ENCODE measurements at places on chromosomes 16 and 17.

DNA sequence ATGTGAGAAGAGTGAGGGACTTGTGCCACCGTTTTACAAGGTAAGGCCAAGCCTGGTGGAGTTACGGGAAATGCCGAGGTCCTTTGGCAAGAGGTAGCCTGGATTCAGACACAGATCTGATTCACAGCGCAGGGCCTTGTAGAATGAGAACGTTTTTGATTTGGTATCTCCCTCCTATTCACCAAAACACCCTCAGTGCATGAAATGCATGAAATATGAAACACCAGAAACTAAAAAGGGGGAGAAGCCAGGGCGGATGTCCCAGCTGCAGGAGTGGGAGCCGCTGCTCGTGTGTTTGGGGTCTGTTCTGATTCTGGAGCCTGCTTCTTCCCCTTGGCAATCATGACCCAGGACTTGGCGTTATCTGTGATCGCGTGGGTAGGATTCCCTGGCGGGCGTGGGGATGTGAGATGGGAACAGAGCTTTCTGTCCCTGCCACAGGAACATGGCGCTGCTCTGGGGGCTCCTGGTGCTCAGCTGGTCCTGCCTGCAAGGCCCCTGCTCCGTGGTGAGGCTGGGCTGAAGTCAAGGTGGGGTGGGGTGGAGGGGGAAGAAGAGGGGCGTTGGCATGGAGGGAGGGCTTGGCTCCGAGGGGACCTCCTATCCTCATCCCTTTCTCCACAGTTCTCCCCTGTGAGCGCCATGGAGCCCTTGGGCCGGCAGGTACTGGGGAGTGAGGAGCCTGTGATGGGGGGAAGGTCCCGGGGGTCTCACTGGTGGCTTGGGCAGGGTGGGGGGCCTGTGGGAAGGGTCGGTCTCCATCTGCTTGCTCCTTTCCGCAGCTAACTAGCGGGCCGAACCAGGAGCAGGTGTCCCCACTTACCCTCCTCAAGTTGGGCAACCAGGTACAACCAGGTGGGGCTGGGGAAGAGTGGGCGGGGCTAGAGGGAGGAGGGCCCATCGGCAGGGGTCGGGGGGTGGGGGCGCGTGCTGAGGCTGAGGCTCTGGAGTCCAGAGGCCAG, 2.2 kb downstream of the SERPINF2 start:
- DNase-seq: no peak

DNA sequence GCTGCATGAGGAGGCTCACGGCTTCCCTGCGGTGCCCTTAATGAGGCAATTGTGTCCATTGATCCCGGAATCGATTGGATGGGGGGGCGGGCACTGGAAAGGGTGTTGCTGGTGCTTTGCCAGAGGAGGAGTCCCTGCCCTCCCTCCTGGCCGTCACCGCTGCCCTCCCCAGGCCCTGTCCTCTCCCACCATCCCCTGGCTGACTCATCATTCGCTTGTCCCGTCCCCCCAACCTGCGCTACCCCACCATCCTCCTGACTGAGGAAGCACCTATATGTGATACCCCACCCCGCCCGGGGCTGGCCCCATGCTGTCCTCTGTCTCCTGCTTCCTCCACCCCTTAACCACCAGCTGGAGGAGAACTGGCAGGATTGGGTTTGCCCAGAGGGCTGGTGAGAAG, 20.8 kb downstream of the CACNA1G start:
- DNase-seq: no peak

DNA sequence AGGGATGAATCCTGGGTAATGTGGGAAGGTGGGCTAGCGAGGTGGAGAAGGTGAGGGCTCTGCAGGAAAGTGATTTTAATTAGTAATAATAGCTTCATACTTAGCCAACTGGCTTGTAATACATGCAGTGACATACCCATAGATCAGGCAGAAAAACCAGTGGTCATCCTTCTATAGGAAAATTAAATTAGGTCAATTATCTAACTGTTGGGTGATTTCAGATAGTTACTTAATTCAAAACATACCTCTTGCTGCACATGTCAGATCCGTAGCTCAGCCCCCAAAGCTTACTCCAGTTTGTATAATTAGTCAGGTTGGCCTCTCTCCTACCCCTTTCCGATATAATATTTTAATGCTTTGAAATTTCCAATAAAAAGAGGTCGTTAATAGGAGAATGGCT, 137.0 kb downstream of the TMEM114 start:
- no peak for DNase-seq

DNA sequence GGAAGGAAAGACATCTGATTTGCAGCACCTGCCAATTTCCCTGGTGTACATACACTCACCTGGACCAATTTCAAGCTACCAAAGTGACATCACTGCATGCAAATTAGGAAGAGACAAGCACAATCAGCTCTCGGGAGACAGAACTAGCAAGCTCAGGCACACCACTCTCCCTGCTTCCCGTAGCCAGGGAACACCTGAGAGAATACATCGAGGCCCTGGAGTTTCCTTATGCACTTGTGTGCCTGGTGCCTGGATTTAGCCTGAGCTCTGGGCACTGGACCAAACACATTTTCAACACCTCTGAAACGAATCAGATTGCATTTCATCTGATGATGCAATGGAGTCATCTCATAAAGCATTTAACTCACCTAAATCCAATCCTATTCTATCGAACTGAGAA, 110.5 kb downstream of the HS3ST2 start:
- DNase-seq: no peak

GRCh38 chr17:73192894-73193701, at the start of gene COG1:
TSS of gene COG1 (plus strand) at chr17:73193055. CDS start at chr17:73193070, 15 bp downstream.
- DNase-seq: peak; percentile 74

- no peak for DNase-seq
Observed at GRCh38 chr17:39212841-39213480, 12.8 kb downstream of the STAC2 start.

DNA sequence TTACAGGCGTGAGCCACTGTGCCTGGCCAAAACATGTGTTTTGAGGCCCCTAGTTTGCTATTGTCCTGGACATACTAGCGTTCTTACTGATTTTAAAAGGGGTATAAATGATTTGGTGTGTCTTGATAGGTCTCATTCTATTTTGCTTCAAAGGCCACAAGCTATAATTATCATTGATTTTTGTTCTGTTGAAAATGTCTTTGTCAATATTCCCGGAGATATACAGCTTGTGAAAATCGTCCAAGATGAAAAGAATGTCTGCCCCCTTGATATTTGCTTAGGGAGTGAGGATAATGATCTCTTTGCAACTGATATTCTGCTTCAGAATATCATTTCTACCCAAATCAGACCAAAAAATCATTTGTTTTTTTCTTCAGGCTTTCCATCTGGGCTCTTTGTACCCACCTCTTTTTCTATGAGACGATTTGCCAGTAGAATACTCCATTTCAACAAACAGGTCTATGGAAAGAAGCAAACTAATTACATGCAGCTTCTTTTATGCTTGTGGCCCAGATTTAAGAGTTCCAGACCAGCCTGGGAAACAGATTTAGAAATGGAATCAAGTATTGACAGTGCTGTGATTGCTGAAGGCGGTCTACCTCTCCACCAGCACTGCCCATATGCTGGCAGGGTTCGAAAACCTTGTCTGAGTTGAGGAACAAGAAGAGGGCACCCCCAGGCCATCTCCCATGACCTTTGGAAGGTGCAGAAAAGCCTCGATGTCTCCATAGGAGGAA, 14.1 kb upstream of the ST6GALNAC1 start:
- DNase-seq: no peak

GRCh38 chr17:64784353-64785010, 122.4 kb upstream of the SMURF2 start:
- DNase-seq: no peak

DNA sequence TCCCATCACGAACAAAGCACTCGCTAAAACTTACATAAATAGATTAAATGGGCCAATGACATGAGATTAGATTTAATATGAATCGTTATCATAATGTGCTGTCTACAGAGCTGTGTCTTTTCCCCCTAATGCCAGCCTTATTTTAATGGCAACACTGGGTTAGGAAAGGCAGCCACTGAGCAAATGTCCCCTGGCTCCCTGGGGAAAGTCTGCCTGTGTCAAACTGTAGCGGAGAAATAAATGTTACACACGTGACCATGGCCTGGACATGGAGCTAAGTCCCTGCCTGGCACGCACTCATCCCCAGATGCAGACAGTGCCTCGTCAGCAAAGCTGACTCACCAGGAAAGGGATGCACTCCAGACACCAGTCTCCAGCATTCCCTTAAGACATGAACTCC, 61.3 kb upstream of the SDK2 start:
- no peak for DNase-seq

- DNase-seq: no peak
Observed at GRCh38 chr16:46618516-46618915, 2.7 kb downstream of the SHCBP1 start.

GRCh38 chr17:48499735-48500434, 30.9 kb downstream of the HOXB1 start:
- DNase-seq: no peak

GRCh38 chr16:20944861-20945574, 44.4 kb downstream of the LYRM1 start:
- no peak for DNase-seq

DNA sequence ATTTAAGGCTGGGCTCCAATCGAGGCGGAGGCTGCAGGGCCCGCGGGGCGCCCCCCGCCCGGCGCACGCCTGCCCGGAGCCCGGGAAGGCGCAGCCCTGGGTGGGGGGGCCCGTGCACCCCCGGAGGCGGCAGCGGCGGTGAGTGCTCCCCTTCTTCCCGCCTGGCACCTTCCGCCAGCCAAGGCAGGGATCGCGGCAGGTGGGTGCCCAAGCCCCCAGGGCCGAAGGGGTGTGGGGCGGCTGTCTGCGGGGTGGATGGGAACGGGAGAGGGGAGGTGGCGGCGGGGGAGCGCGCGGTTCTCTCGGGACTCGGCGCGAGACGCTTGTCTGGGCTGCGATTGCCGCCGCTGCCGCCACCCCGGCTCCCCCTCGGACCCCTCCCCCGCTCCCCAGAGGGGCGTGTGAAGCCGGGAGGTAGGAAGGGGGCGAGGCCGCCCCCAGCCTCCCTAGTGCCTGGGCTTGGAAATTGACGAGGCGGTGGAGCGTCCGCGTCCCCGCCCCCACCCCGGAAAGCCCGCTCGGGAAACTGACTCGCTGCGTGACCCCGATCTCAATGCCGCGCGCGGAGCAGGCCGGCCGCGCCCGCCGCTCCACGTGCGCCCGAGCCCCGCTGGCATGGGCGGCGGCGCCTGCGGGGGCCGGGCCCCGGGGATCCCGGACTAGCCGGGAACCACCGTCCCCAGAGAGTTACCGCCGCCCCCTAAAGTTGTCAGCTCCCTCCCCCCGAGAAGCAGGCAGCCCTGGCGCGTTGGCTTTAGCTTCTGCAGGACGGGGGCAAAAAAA, 231.5 kb downstream of the MRTFB start:
- DNase-seq: no peak

DNA sequence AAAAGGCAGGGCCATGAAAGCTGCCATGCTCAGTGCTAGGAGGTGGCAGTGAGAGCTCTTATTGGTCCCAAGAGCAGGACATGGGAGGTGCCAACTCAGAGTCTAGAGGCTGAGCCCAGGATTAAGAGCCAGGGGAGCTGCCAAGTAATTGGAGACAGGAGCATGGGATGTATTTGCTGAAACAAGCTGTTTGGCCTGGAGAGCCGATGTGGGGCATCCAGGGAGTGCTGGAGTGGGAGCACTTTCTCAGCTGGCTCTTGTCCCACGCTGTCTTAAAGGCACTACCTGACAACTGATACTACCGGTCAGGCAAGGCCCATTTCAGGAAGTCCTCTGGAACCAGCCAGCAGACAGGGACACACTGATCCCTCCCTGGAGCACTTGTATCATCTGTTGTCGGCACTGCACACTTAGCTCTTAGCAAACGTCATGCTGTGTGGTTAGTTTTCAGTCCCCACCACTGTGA, 19.3 kb downstream of the ANKFN1 start:
- DNase-seq: peak; percentile 6

DNA sequence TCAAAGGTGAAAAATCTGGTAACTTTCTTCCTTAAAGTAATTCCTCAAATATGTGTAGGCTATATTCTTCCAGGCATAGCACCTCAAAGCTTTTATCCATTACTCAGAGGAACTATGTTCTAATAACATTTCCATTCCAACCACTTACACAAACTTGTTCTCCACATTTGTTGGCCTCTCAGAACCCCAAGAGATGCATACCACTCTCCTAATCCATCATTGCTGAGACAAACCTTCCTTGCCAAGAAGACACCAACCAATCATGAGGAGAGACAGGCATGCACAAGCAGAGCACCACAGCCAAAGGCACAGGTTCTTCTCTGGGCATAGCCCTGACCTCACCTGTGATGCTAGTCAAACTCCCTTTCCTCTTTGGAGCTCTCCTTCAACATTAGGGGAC, 20.9 kb downstream of the CDH11 start:
- DNase-seq: no peak

DNA sequence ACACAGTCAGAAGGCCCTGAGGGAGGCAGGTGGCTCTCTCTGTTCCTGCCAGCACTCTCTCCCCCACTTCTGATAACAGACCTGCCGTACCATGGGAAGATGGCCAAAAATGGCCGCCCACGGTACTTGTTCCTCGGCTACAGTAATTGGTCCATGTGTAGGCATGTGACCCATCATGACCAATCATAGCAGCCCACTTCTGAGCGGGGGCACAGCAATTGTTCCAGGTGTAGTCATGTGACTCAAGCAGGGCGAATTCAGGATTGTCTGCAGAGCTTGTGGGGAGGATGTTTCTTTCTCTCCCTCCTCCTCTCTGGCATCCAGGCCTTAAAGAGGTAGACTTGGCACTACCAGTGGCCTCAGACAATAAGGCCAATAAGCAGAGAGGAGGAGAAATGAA, 250.4 kb downstream of the MRTFB start:
- peak; percentile 65 for DNase-seq

GRCh38 chr17:29617125-29617480, 5.6 kb downstream of the CORO6 start:
- peak; percentile 90 for DNase-seq

DNA sequence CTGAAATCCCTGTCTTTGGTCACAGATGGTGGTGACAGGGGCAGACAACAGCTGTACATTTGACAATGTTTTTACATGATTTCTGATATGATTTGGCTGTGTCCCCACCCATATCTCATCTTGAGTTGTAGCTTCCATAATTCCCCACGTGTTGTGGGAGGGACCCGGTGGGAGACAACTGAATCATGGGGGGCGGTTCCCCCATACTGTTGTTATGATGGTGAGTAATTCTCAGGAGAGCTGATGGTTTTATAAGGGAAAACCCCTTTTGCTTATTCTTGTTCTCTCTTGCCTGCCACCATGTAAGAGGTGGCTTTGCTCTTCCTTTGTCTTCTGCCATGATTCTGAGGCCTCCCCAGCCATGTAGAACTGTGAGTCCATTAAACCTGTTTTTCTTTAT, 353.9 kb downstream of the CPPED1 start:
- no peak for DNase-seq

- DNase-seq: no peak
Observed at GRCh38 chr16:78906135-78906534, 694.4 kb downstream of the MAF start.

GRCh38 chr16:87690911-87691685, 74.7 kb downstream of the KLHDC4 start:
- DNase-seq: no peak

- DNase-seq: no peak
Observed at GRCh38 chr17:79220201-79220712, 145.6 kb downstream of the ENGASE start.
